ENCODE measurements at places on chromosomes 1 and 21.

DNA sequence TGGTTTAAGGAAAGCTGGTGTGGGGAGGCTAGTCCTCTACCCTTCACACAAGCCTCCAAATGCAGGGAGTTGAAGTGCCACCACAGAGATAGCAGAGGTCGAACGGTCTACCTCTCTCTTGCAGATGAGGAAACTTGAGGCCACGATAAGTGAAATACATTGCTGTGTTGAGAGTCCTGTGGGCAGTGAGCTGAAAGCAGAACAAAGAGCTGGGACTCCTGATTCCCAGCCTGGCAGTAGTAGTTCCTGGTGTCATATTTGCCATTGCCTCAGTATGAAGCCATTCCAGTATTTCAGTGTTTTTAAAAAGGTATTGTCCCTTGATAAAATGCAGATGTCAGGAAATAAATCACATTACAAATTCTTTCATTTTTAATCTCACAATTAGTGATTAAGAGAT is 28.6 kb downstream of the AK4 start:
- no peak for DNase-seq

GRCh38 chr1:95133687-95134086 is 16.5 kb downstream of the TLCD4 start:
- no peak for DNase-seq

- peak; percentile 52 for DNase-seq
Measured at GRCh38 chr1:167090314-167090942, at the start of gene GPA33. Gene GPA33, minus strand, starts transcription at chr1:167090377. Its CDS starts 90 bp downstream, at chr1:167090287.

- DNase-seq, result no peak
Measured at GRCh38 chr1:165603810-165604209, 27.2 kb upstream of the MGST3 start.

- DNase-seq, result no peak
Measured at GRCh38 chr1:56938646-56939045, 27.2 kb downstream of the C8B start.

DNA sequence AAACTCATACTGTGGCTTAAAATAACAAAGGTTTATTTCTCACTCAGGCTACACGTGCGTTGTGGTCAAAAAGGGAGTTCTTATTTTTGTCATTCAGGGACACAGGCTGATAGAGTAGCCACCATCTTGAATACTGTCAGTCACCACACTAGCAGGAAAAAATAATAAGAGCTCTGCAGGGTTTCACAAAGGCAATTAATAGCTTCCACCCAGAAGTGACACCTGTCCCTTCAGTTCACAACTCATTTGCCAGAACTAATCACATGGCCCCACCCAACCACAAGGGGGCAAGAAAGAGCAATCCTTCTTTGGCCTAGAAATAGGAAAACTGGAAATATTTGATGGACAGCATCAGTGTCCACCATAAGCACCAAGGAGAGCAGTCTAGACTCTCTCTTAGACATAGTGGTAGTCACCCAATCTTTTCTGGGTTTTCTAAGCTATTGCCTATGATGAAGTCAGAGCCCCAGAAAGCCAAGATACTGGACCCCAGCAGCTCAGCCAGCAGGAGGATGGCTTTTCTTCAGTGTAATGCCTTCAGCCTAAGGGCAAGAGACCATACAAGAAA is 8.2 kb downstream of the HAPLN2 start:
- DNase-seq, result peak; percentile 53

- no peak for DNase-seq
Measured at GRCh38 chr1:41622402-41622801, 137.9 kb upstream of the EDN2 start.

DNA sequence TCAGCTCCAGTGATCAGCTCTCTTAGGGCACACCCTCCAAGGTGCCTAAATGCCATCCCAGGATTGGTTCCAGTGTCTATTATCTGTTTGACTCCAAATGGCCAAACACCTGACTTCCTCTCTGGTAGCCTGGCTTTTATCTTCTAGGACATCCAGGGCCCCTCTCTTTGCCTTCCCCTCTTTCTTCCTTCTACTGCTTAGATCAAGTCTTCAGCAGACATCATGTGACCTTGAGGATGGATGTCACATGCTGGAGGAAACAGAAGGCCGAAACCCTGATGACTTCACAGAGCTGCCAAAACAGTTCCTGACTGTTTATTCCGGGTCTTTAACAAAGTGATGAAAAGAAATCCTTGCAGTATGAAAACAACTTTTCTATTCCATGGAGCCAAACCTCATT is 24.4 kb upstream of the WDR26 start:
- no peak for DNase-seq

DNA sequence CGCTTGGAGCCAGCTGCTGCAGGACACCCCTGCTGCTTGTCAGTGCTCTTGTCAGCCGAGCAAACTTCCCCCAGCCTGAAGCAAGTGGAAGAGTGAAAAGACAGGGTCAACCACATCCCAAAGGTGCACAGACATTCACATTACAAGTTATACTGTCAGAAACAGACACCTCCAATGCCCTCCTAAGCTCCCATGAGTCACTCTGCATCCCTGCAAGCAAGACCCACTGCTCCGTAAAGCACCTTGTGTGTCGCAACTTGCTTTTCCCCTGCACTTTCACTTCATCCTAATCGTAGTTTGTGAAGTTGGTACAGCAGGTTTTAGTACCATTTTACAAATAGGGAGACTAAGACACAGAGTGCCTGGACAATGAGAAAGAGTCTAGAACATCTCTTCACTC is 51.1 kb downstream of the KCNH1 start:
- DNase-seq, result no peak

Data from CD4-positive, alpha-beta T cell treated with Interleukin-1 beta for 1 hour (primary cell).